ENCODE measurements at places on chromosomes 2 and 18.

- DNase-seq, result no peak
Observed at GRCh38 chr2:112491946-112492345, 10.0 kb downstream of the TTL start.

DNA sequence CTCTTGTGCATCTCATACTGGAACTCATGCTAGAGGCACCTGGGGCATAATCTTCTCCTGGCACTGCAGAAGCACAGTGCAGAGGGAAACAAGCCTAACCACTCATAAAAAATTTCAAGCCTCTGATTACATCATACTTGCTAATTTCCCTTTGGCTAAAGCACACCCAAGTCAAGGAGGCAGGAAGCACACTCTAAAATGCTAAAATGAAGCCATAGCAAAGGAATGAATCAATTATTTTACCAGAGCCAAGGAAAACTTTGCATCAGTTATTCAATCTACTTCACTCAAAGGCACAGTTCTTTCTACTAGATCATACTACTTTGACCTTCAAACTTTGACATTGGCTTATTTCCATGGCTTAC, 79.6 kb upstream of the SPOPL start:
- peak; percentile 60 for DNase-seq

DNA sequence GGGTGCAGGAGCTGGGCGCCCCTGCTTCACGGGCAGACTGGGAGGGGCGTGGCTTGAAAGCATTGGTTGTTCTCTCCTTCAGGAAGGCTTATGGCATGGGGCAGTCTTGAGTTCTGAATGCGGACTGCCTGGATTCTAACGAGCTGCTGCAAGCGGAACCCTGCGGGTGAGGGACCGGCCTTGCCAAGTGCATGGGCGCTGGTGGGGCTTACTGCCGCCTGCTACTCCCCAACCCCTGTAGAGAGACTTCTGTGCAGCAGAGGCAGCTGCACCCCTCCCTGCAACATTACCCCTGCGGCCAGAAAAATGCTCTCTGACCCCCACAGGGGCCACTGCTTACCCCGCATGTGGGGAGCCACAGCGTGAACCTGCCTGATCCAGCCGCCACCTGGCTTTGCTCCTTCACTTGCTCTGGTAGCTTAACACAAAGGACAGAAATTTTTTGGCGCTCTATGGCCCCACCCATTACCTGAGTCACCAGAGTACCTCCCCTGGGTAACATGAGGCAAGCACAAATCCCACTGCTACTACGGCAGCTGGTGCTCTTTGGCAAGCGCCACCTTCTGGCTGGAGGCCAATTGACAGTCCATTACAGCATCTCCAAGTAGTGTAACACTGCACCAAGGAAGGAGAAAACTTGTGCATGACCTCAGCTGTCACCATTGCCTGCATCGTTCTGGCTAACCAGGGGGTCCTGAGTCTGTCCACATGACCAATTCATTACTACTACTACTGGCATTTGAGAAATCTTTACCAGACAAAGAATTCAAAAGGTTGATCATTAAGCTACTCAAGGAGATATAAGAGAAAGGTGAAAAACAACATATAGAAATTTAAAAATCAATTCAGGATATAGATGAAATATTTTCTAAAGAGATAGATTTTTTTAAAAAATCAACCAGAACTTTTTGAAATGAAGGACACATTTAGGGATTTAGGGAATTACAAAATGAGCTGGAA, 35.4 kb downstream of the MYL12B start:
- DNase-seq, result peak; percentile 88

- DNase-seq, result no peak
Observed at GRCh38 chr2:74481961-74482800, 617 bp downstream of the CCDC142 start.

DNA sequence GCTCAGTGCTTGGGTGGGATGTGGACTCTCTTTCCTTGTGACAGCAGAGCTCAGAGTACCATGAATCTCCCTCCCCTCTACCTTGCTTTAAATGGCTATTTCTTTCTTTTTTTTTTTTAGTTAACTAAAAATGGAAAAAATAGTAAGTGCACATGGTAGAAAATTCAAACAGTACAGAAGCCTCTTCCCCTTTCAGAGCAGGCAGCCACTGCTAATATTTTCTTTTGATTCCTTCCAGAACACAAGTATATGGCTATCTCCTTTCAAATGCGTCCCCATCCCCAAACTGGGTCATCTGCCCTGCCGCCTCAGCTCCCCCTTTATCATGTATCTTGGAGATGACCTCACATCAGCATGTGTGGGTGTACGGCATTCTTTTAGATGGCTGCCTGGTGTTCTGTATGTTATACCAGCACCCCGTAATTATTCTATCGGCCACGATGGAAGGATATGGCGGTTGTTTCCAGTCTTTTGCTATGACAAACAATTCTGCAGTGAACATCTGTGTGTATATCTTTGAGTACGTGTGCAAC, 70.5 kb upstream of the DLX2 start:
- no peak for DNase-seq

- no peak for DNase-seq
Observed at GRCh38 chr2:168355779-168356476, 100.1 kb upstream of the CERS6 start.

GRCh38 chr2:217835931-217836891, 166.6 kb downstream of the TNS1 start:
- peak; percentile 99 for DNase-seq

GRCh38 chr2:168348076-168348475, 100.7 kb upstream of the STK39 start:
- DNase-seq, result no peak

- no peak for DNase-seq
Observed at GRCh38 chr2:1744151-1744445, 217 bp downstream of the PXDN start.

GRCh38 chr2:164974221-164974620, 18.9 kb upstream of the SLC38A11 start:
- DNase-seq, result no peak

DNA sequence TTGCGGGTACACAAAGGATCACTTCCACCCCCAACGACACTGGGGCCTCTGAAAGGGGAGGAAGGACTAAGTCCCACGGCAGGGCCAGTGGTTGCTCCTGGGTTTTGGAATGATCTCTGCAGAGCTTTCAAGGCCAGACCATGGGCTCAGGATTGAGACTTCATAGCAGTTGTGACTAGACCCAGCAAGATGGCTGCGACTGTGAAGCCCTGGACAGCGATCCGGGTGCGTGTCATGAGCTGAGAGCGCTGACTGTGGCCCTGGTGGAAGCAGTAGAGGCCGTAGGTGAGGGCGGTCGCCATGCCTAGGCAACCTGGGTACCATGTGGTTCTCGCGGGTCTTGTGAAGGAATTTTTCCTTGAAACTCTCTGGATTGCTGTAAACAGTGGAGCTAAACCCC, 27.3 kb downstream of the NCL start:
- no peak for DNase-seq

DNA sequence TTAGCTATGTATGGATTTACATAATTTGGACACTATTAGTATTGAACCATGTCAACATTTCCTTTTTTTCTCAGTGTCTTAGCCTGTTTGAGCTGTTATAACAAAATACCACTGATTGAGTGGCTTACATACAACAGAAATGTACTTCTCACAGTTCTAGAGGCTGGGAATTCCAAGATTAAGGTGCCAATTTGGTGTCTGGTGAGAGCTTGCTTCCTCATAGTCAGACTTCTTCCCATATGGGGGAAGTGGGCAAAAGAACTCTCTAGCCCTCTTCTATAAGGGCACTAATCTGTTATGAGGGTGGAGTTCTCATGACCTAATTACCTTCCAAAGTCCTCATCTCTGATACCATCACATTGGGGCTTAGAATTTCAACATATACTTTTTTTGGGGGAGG, 12.6 kb downstream of the ZNF804A start:
- DNase-seq, result no peak

GRCh38 chr2:105919826-105920225, 175.1 kb downstream of the NCK2 start:
- peak; percentile 37 for DNase-seq

DNA sequence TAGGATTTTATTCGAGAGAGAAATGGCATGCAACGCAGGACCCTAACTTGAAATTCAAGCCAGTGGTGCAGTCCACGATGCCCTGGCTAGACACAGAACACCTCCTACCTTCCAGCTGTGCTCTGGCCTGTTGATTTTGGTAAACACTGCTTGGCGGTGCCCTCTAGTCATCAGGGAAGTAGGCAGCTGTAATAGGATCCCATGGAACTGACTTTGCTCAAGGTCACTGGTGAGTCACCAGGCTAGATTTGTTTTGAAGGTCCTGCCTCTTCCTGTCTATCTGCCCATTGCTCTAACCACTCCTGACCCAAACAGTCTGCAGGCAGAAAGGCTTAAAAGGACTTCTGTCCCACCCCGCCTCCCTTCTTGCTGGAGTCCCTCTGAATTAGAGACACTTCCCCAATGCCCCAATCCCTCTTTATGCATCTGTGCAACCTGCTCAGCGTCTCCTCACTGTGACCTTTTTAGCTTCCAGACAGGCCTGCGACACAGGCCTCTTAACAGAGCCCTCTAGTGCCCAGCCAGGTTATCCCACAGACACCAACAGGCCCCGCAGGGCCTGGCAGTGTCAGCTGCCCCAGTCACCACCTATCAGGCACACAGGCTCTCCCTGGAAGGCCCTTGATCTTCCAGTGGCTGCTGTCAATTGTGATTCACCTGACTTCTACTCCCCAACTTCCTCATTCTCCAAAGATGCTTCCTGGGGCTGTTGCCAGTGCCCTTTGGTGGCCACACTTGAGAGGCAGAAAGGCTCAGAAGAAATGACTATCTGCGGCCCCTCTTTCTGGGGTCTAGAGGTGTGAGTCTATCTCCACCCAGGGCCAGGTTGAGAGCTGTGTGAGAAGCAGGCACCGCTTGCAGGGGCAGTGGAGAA, 5.2 kb downstream of the TMEM127 start:
- peak; percentile 76 for DNase-seq

GRCh38 chr2:108031471-108031941, 45.2 kb downstream of the SLC5A7 start:
- DNase-seq, result no peak

DNA sequence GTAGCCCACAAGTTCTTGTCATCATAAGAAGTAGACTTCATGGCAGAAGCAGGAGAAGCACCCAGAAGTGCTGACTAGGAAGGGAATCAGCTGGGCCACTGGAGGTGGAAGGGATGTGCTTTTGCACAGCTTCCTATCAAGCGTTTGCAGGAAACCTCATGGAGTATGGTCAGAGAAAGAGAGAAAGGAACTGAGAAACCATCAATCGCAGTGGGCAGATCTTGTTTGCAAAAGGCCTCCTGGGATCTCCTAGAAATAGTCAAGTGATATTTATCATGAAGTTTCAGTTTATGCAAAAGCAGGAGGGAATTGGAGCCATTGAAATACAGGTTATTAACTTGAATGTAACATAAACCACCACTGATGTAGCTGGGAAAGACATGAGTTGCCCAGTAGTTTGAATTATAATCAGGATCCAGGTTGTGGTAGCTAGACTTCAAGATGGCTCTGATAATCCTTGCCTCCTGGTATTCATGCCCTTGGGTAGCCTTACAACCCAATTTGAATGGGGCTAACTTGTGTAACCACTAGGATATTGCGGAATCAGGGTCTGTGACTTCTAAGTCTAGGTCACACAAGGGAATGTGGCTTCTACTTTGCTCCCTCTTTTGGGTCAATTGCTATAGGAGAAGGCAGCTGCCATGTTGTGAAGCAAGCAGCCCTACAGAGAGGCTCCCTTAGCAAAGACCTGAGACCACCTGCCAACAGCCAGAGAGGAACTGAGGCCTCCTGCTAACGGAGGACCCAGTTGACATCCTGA, 69.8 kb upstream of the TCF4 start:
- no peak for DNase-seq

- DNase-seq, result peak; percentile 63
Observed at GRCh38 chr2:219369447-219369861, 18.3 kb downstream of the DNPEP start.

- no peak for DNase-seq
Observed at GRCh38 chr2:241190291-241190981, 2.0 kb downstream of the ANO7 start.

DNA sequence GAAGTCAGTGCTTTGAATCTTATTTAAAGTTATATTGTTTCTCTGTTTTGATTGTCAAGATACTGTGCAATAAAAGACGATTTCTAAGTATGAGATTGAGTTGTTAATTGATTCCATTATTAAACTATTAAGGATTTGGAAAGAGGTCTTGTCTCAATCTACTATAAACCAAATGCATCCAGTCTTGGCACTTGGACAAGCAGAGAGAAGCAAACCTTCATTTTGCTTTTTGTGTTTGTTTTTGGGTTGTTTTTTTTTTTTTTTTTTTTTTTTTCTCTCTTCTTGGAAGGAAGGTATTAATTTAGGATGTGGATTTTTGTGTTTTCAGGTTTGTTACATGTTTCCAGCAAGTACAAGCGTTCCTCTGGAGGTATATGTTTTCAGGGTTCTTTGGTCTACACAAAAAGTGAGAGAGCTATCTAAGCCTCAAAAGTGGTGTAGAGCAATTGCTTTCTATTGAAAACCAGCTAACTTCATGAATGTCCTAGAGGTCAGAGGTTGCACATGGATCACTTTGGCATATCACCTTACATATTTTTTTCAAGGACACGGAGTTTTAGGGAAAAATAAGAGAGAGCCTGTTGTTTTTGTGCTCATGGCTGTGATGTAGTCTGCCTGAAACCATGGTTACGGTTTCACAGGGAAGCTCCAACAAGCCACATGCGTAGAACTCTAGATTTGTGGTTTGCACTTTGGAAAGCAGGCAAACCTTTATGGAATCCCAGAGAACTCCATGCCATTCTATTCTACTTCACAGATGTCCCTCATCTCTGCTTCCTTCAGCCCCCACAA, 1.8 kb downstream of the PRKCE start:
- DNase-seq, result no peak

GRCh38 chr18:77059294-77059916, 73.2 kb downstream of the MBP start:
- peak; percentile 73 for DNase-seq

GRCh38 chr2:126637386-126637785, 18.6 kb upstream of the GYPC start:
- DNase-seq, result no peak

- DNase-seq, result no peak
Observed at GRCh38 chr18:50671376-50671775, 111.5 kb downstream of the MAPK4 start.

GRCh38 chr2:164657129-164657528, 35.8 kb upstream of the GRB14 start:
- no peak for DNase-seq

DNA sequence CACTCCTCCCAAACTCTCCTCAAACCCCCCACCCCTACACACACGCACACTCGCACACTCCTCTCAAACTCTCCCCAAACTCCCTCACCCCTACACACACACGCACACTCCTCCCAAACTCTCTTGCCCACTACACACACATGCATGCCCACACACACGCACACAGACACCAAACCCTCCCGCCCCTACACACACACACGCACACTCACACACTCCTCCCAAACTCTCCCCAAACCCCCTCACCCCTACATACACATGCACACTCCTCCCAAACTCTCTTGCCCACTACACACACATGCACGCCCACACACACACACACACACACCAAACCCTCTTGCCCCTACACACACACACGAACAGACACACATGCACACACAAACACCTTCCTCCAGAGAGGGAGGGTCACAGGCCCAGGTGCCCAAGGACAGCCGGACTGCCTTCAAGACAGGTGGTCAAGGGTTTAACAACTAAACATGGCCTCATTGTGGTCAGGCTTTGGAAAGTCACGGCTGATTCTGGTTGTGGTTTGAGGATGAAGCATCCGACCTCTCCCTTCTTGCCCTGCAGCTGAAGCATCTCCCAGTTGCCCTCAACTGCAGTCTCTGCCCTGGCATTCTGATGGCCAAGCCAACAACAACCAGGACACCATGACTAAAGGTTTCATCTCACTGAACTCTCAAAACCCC, 72.3 kb upstream of the SNTG2 start:
- DNase-seq, result no peak
